ENCODE measurements at places on chromosomes 16 and 17.

DNA sequence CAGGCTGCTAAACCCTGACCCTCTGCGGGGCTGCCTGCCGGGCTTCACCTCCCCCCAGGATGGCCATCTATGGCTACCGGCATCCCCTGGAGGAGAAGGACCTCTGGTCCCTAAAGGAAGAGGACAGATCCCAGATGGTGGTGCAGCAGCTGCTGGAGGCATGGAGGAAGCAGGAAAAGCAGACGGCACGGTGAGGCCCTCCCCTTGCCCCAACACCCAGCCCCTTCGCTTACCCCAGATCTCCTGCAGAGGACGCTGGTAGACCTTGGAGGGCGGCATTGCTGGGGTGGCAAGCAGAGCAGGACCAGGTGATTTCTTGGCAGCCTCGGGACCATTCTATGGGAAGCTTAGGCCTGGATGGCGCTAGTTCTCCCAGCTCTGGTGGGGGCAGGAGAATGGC is 24.5 kb downstream of the ABCC3 start:
- DNase-seq, result no peak

DNA sequence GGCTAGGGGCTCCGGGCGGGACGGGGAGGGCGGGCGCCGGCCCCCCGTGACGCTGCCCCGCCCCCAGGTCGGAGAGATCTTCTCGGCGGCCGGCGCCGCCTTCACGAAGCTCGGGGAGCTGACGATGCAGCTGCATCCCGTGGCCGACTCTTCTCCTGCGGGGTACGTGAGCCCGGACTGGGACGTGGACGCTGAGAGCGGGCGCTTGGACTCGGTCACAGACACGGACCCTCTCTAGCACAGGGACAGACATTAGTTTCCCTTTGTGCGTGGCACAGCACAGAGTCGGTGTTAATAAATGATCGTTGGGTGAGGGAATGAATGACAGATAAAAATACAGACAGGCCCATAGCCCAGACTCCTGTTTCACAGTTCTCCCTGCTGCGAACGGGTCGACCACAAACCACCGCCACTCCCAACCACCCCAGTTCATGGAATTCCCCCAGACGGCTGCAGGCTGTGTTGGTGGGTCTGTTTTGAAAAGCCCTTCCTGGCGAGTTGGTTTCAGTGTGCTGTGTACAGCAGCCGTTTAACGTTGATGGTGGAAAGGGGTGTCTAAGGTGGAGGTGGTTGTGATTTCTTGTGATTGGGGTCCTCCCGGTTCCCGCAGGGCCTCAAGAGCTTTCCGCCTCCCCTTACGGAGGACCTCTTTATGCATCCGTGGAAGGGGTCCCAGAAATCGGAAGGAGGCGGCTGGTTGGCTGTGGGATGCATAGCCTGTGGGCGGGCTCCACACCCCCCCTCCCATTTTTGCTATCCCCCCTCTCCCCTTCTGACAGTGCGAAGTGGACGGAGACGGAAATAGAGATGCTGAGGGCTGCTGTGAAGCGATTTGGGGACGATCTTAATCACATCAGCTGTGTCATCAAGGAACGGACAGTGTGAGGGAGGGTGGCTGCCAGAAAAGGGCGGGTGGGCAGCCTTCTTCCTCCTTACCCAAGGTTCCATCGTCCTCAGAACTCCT is 2.9 kb downstream of the RNASEK start:
- no peak for DNase-seq

- no peak for DNase-seq
These were observed 32.5 kb downstream of the MARF1 start for GRCh38 chr16:15610369-15610871.

- no peak for DNase-seq
These were observed 238.0 kb upstream of the TBX2 start for GRCh38 chr17:61161615-61162134.

DNA sequence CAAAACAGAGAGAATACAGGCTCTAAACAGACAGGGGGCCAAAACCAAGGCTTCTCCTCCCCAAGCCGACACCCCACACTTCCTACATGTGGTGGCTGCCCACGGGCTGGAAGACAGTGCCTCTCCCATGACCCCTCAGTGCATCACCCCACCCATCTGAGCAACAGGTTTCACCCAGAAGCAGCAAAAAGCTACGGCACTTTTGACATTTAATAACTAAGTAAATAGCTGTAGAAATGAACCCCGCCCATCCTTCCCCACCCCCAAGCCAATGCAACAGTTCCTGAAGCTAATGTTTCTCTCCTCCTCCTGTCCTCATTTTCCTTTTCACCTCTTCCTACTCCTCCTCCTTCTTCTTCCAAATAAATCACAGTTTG is 9.9 kb upstream of the SOX9 start:
- DNase-seq, result no peak
